ENCODE measurements at places on chromosomes 5 and 9.

DNA sequence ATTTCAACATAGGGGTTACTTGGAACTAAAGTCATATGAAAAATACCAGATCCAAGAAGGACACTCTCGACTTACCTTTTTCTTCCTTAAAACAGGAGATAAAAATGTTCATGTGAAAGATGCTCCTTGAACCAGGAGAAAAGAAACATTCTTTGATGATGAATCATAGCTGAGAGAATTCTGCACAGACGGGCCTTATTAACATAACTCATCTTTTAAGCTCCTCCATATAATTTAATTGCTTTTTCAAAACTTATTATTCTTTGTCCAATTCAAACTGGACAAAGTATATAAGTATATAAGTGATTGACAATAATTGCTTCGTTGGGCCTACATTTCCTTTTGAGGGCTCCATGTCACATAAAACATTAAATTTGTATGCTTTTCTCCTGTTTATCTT lies 945.2 kb upstream of the C9orf72 start:
- DNase-seq, result no peak

DNA sequence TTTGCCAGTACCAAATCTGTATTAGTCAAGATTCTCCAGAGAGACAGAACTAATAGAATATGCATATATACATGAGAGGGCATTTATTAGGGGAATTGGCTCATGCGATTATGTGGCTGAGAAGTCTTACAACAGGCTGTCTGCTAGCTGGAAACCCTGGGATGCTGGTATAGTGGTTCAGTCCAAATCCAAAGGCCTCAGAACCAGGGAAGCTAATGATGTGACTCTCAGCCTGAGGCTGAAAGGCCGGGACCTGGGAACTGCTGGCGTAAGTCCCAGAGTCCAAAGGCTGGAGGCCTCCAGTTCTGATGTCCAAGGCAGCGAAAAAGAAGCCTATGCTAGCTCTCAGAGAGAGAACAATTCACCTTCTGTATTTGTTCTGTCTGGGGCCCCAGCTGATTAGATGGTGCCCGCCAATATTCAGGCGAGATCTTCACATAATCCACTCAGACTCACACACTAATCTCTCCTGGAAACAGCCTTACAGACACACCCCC lies 84.1 kb downstream of the KIAA1958 start:
- no peak for DNase-seq

- no peak for DNase-seq
Measured at GRCh38 chr5:148011398-148012137, 52.2 kb upstream of the SPINK5 start.

DNA sequence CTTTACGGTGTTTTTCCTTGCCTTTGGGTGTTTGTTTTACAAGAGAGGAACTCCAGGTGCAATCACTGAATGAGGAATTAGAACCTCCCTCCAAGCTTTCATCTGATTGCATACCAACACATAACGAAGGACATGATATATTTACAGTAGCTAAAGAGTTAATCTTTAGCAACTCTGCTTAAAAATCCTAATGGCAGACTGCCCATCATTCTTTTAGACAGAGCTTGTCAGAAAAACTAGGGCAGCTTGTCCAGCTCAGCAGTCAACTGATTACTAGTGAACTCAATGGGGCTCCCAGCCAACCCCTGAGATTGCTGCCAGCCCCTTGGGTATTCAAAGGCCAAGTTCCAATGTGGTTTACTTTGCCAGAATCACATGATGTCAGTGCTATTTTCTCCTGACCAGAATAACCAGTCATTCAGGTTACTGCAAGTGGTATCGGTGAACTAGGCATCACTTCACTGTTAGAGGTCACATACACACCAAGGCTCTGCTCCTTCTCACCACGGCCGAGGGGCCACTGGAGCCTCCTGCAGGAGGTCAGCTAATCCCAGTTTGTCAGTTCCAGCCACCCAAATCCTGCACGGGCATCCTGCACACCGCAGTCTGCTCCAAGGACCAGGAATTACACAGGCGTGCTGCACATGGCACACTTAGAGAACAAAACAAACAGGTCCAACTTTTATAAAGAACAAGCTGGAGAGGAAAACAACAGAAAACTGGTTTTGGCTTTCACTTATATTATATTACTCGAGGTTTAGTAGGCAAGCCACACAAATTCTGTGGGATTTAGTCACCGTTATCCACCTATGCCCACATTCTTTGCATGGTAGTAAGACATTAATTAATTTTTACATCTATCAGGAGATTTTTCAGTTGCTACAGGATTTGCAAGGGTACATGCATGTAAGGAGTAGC lies 62.5 kb downstream of the NFIB start:
- no peak for DNase-seq

DNA sequence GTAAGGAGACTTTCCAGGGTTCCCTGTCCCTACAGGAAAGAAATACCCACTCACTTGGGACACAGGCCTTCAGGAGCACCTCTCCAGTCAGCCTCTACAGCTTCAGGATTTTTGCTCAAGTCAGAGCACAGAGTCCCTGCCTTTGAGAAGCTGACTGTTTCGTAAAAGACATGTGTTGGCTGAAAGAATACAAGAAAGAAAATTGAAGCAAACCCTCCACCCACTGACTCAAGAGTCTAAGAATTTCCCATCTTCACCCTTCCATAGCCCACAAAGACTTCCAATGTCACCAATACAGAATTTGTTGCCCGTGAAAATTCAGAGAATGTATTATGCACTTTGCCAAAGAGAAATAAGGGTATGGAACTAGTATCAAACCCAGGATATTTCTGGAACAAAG lies 53.0 kb upstream of the ZNF622 start:
- no peak for DNase-seq

DNA sequence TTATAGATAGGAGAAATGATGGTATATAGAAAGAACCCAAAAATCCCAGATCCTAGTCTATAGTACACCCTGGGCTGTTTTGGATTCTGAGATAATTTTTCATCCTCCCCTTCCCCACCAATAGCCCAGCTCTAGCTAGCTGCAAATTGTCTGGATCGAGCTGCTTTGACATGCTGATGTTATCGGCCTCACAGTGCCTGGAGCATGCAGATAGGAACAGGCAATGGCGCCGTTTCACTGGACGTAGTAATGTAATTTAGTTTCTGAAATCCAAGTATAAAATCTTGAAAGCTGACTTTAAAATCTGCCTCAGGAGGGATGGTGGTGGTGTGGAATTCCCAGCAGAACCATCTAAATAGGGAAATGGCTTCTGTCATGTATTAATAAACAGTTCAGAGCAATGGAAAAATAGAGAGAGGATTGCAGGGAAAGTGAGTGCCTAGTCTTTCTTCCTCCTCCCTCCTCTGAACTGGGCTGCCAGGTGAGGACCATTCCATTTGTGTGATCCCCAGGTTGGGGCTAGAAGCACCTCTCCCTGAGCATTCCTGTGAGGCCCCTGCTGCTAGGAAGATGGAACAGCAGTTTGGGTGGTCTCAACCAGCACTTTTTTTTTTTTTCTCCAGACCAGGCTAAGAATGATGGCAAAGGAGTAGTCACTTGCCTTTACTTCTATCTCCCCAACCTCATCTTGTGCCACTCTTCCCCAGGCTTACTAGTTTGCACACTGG lies 31.9 kb downstream of the FAM219A start:
- no peak for DNase-seq

- DNase-seq, result no peak
Measured at GRCh38 chr9:116504893-116505480, 182.1 kb upstream of the TRIM32 start.

DNA sequence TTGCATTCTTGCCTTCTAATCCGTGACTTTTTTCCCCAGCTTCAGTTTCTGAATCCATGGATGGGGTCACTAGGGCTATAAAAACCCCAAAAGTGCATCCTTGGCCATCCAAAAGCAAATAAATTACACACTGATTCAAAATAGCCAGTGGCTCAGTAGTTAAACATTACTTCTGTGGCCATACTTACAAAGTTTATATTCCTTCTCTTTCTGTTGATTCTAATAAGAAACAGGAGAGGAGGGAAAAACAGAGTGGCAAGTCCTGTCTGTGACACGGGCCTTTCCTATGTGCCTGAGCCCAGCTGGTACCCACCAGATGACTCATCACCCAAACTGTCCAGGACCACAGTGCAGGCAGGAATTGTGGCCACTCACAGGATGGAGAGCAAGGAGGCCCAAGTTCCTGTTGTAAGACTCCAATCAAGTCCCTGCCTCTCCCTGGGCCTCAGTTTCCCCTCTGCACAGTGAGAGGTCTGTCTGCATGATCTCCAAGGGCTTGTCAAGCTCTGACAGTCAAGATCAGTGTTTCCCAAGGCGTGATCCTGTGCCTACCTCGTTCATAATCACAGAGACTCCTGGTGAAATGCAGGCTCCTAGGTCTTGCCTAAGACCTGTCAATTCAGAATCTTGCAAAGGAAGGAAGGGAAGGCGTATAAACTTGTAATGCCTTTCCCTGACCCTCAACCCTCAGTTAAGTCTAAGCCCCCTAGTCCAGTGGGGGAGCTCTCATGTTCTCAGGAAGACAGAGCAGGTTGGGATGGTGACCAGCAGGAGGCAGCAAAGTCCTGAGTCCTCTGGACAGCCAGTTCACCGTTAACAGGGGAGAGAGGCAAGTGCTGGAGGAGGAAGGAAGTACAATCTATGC lies 29.5 kb downstream of the TNIP1 start:
- peak; percentile 71 for DNase-seq

- no peak for DNase-seq
Measured at GRCh38 chr5:170633235-170634081, 129.6 kb downstream of the KCNIP1 start.

DNA sequence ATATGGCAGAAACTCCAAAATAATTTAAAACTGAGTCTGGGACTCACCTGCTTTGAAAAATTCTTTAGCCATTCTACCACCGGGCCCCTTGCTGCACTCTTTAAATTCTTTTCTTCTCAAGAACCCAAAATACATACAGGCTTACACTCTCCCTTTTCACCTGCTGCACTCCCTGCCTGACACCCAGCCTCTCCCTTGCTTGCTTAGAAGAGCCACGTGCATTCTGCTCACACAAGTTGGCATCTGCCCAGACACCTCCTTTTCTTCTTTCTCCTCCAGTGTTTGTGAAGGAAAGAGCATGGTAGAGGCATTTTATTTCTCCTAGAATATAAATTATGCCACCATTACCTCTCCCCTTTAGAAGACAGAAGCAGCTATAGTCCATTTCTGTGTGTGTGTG lies 39.0 kb upstream of the AOPEP start:
- DNase-seq, result no peak

DNA sequence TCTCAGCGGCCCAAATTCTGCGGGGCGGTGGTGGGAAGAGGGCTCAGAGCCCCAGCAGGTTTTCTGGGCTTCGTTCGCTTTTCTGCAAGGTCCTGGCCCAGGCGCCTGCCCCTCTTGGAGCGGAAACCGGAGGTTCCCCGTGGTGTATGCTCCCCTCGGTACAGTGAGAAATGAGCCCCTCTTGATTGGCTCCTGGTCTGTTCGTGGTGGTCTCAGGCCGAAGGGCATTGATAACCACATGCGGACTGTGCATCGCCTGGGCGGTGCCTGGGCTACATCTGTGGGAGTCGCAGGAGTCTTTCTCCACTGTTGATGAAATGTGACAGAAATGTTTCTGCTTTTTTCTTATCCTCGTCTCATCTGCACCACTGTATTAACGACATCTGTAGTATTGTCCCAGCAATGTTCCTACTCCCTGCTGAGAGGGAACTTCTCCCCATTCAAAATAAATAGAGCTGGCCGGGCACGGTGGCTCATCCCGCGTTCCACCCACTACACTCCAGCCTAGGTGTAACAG lies 682 bp downstream of the MAN1B1 start:
- no peak for DNase-seq

DNA sequence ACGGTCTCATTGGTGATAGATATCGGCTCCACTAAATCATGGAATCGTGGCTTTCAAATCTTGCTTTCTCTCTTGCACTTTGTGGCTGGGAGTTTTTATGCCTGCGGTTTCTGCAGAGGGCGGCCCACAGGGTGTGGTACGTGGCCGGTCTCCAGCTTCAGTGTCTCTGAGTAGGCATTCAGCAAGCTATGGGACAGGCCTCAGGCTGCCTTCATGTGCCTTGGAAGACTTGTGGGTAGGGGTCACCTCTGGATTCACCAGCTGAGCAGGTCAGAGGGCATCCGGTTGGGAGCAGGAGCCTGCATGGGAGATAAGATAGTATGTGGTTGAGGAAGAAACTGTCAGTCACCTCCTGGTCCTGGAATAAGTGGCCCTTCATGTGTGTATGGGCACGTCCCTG lies 47.7 kb downstream of the AMBP start:
- no peak for DNase-seq

DNA sequence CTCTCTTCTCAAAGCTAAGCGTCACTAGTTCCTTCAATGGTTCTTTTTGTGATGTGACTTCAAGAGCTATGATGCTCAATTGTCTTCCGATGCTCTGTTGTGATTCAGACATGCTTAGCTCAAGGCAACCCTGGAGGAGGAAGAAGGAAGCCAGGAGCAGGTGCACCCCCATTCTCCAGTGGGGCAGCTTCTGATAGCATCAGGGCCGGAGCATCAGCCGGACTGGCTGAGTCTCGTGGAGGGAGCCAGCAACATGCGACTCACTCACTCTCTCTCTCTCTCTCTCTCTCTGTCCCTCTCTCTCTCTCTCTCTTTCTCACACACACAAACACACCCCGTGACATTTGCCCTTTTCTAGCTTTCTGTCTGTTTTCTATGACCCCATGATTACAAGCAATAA lies 140.2 kb downstream of the HSD17B3 start:
- no peak for DNase-seq

DNA sequence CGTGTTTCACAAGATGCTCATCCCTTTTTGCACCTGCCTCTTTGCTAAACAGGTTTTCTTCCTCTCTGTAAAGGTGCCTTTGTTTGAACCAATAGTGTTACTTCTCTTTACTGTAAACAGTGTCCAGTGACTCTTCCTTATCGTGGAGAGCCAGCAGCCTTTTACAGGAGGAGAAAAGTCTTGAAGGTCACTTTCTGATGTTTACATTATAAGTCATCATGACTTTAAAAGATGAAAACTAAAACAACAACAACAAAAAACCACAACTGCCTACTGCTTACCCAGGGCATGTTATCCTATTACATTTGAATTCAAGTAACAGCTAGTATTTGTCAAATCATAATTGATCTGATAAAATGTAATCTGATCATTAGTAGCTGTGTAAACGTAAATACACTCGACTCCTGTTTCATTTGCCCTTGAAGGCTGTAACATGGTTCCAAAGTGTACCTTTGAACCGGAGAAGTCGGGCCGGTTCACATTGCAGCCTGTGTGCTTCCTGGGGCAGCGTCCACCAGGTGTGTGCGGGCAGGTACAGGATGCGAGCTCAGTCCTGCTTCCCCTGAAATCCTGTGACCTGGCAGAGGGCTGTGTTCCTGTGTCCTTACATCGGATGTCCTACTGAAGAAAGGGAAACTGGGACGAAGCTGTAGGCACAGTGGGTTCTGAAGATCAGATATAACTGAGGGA lies 118.1 kb downstream of the C9orf152 start:
- no peak for DNase-seq

DNA sequence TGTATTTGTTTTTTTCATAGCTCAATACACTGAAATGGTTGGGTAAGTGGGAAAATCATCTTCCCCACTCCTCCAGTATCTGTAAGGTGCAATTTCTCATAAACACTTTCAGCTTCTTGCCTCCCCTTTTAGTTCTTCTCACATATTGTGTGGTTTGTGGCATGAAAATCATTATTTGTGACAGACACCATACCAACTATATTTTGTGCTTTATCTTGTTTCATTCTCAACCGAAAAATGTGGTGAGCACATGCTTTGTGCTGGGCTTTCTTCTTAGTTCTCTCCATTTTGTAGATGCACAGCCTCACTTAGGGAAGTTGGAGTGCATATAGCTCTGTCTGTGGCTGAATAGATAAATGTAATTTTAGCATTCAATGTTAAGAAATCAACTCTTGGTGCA lies 6.4 kb upstream of the ANXA2R start:
- DNase-seq, result no peak
